ENCODE measurements at places on chromosomes 2 and 18.

- DNase-seq = no peak
Measured at GRCh38 chr2:71451705-71452104, 1.7 kb upstream of the DYSF start.

- peak; percentile 10 for DNase-seq
Measured at GRCh38 chr2:191643429-191643828, 34.5 kb upstream of the NABP1 start.

DNA sequence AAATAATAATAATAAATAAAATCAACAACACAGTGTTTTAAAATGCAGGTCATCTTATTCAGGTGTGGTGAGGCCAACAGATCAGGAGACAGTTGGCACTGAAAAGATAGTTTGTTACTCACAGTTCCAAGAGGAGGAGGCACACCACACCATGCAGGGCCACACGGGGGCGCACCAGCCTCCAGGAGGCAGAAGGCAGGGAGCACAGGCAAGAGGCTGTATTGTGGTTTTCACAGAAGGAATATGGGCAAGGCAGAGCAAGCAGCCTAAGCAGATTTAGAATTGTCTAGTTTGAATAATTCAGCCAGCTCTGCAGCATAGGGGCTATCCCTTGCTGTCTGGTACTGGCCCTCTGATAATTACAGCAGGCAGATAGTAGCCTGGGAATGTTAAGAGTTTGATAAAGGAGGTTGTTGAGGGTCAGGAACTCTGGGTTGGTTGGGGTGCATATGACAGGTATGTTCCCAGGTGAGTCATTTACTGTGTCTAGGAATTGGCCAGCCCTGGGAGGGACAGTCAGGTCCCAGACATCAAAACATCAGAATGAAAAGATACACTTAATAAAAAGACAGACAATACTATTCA is 31.3 kb downstream of the KIAA2012 start:
- DNase-seq = no peak

GRCh38 chr2:24494410-24494809 is 3.4 kb downstream of the NCOA1 start:
- no peak for DNase-seq

DNA sequence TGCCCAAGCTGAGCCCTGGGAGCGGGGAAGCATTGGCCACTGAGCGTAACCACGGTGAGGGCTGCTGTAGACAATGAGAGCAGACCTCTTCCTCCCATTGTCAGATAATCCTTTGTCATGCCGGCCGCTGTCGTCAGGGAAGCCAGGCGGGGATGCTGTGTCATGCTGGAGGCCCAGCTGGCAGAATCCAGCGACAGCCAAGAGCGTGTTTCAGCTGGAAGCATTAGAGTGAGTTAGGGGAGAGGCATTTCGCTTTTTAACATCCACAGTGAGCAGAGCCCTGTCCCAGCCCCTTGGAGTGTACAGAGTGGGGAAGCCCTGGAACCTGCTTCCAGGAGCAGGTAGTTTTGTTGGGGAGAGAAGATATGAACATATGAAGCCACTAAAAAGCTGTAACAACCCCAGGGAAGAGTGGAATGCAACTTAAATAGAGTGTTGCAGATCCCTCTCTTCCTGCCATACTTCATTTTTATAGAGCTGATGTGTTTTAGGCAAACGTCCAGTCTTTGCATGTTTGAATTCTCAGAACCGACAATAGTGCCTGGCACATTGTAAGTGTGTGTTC is 7.0 kb downstream of the CTIF start:
- DNase-seq = peak; percentile 82

GRCh38 chr2:169933124-169933711 is 106.0 kb downstream of the UBR3 start:
- peak; percentile 48 for DNase-seq

GRCh38 chr2:30968660-30969397 is 161.6 kb upstream of the CAPN13 start:
- no peak for DNase-seq

- DNase-seq = no peak
Measured at GRCh38 chr2:66566726-66567399, 131.9 kb downstream of the MEIS1 start.

DNA sequence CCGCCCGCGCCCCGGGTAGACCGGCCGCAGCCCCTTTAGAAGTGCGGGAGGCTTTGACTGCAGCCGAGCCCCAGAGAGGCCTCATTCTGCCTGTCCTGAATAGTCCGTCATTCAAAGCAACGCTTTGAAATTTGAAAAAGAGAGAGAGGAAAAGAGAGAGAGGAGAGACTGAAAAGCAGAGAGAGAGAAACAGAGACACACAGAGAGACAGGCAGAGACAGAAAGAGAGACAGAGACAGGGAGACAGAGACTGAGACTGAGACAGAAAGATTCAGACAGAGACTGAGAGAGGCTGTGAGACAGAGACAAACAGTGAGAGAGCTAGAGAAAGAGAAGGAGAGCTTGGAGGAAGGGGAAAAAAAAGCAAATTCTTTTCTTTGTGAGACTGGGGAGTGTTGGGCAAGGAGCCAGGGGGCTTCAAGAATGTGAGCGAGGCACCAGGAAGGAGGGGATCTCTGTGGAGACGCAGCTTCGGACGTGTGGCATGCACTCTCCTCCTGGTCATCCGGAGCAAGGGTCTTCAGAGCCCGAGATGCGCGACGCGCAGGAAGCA is 73.1 kb downstream of the MYCN start:
- DNase-seq = no peak

- DNase-seq = no peak
Measured at GRCh38 chr2:240292035-240292574, 143.4 kb upstream of the GPC1 start.

DNA sequence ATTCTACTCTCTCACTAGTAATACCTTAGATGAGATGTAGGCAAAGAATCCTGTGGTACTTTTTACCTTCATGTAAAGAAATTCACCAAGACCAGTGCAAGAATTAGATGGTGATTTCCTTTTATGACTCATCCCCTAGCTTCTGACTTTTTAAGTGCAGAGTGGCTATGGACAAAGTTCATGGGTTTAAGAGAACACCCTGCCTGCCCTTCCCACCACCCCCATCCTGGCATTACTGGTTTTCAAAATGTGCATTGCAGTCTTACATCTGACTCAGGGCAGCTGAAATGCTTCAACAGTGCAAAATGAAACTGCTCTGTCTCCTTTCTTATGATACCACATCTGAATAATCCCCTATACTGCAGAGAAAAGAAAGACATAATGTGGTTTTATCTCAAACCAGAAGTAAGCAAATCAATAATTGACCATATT is 22.6 kb downstream of the MAIP1 start:
- no peak for DNase-seq

- no peak for DNase-seq
Measured at GRCh38 chr2:217038001-217038400, 178.1 kb upstream of the TNP1 start.

DNA sequence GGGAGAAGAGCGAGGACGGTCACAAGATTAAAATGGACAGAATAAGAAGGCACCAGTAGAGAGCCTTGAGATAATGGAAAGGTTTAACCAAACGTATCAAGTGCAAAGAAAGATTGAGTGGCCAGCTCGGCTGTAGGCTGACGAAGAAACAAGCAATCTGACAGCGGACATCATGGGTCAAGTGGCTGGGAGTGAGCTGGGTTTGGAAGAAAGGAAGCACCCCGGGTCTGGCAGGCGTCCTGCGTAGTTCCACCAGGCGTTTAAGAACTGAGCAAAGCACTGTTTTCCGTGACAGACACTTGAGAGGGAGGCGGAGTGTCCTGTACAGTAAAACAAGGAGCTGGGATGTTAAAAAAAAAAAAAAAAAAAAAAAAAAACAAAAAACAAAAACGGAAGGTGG is 27.1 kb downstream of the DAPL1 start:
- DNase-seq = no peak

DNA sequence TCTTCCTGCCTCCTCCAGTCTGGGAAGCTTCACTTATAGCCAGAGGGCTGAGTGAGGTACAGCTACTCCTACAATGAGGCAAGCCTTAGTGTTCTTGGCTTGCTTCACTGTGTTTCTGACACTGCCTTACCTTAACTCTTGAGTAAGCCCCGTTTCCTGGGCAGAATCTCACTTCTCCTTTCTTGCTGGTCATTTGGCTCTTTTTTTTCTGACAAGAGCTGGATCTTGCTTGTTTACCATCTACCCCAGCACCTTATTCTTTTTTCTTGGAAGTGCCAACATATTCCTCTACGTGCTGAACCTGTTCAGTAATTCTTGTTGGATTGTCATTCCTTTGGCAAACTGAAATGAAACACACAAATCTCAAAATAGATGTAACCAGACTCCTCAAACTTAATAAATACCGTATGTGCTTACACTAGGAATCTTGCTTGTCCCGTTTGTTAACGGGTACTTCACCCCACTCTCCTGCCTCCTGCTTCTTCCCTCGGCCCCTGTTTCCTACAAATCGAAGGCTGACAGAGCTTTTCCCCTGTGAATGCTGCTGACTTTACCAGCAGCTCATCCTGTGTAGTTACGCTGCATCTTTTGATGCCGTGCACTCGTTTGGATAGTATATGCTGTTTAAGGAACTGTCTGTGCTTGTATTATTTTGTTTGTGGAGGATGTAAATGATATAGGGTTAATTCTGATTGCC is 132.2 kb downstream of the FMNL2 start:
- DNase-seq = no peak

- DNase-seq = no peak
Measured at GRCh38 chr18:34643989-34644388, 66.1 kb upstream of the DTNA start.

DNA sequence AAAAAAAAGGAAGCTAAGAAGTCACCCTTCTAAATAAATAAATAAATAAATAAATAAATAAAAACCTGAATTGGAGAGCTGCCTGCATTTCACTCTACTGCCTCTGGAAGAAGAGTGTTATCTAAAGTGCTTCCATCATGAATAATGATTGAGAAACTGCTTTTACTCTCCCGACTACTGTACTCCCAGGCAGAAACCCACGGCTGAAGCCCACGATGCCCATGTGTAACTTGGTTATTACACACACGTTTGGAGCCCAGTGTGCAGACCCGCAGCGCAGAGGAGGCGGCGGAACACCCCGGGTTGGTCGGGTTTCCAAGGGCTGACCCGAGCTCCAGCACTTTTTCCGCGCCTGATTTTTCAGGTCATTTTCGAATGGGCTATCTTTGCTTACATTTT is 697 bp upstream of the SPATS2L start:
- peak; percentile 63 for DNase-seq
